Right cardiac atrium (tissue), 5 donors: ENCODE measurements at places on chromosomes 6 and 20. TPM values are rescaled to one million over a fixed set of nuclear protein-coding genes. Genes with fewer than 3 reads are reported as not detected.

DNA sequence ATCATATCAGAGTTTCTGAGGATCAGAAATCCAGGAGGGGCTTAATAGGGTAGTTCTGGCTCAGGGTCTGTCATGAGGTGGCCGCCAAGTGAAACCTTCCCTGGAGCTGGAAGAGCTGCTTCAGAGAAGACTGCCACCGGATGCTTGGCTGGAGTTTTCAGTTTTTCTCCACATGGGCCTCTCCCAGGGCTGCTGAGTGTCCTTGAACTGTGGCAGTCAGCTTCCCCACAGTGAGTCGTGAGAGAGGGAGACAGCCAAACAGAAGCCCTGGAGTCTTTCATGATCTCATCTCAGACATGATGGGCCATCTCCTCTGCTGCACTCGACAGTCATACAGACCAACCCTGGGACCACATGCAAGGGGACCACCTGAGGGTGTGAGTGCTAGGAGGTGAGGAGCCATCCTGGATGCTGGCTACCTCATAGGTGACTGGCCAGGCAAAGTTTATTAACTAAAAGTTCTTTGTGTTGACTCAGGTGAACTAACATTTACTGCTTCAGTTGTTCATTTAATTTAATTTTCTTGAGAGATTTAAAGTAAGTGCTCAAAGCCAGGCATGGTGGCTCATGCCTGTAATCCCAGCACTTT lies 71.5 kb downstream of the SHLD1 start:
- DNase-seq = no peak

DNA sequence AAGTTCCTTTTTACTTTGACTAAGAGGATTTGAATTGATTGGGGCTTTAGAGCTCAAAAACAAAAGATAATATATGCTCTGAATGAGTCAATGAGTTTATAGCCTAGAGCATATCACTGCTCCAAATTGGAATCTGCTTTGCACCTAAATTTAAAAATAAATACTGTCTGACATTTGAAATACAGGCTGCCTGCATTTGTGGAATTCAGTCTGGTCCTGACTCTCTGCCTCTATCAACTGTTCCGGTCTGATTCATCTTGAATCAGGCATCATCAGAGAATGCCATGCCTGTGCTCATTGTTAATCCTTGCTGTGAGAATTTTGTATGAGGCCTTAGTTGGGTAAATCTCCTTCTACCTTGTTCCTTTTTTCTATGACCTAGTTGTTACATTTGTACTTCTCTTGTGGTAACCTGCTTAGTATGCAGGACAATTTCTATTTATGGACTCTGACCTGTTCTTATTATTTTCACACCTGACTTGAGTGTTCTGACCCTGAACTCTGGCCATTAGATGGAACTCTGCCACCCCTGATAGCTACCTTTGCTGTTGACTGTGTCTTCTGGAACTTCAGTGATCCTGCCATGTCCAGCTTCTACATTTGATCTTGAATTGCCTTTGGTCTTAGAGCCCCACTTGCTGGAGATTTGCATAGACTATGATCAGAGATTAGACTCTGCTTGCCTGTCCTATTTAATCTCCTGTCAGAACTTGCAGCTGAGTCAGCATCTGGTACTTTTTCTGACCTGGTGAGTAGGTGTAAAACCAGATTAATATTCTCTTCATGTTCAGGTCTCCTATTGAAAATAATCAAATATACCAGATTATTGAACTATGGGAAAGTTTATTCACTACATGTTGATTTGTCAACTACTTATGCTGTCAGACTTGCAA lies 442.7 kb upstream of the HS3ST5 start:
- no peak for DNase-seq

GRCh38 chr6:150813993-150814359 lies 51.5 kb upstream of the MTHFD1L start:
- no peak for DNase-seq

GRCh38 chr6:12761376-12762115 lies 45.0 kb downstream of the PHACTR1 start:
- DNase-seq = no peak

GRCh38 chr6:43113431-43114260 lies 37.5 kb downstream of the PTK7 start:
- DNase-seq = no peak

DNA sequence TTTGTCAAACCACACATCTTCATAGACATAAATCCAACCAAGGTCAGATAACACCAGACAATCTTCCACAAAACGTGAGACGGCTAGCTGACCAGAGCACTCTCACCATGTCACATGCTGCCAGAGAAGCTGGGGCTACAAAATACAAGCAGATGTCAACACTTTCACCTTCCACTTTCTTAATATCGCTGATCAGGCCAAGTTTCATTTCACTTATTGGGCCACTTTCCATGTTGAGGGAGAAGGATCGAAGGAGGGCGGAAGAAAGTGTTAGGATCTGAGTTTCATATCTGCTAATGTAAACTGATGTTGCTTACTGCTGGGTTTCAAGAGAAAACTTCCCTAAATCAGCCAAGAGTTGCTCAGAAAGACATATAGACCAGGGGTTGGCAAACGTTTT lies 177.0 kb upstream of the PRDM1 start:
- no peak for DNase-seq

Gene PTGIS
- 53.6 TPM for total RNA-seq

- DNase-seq = no peak
Observed at GRCh38 chr6:27608916-27609883, 136.3 kb upstream of the ZNF184 start.

Gene IRF4
- total RNA-seq = 0.46 TPM

Gene MUC22
- total RNA-seq = 0.06 TPM

GRCh38 chr6:132742495-132742894 lies 15.2 kb downstream of the VNN2 start:
- no peak for DNase-seq

GRCh38 chr20:41432746-41433145 lies 66.1 kb upstream of the EMILIN3 start:
- no peak for DNase-seq

Gene TEAD3
- 27.0 TPM for total RNA-seq

DNA sequence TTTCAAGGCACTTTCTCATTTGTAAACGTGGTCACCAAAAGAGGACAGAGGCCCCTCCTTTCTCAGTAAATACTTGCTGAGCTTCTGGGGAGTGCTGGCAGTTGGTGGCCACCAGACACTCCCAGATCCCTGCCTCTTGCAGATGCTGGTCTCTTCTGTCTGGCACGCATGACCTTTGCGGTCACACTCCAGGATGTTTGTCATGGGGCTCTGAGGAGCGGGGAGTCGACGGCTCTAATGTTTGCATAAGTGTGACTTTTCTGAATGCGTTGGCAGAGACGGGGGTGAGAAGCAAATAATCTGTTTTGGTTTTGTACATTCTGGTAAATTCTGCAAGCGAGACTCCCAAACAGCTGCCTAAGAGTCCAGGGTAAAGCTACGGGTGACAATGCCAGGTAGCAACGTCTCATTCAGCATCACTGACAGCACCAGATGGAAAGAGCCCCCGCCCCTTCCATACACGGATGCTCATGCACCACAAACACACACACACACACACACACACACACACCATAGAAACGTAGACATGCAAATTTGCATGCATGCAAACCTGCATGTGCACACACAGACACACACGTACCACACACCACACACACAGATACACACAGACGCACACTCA lies 101.1 kb downstream of the YTHDF1 start:
- peak; percentile 6 for DNase-seq

DNA sequence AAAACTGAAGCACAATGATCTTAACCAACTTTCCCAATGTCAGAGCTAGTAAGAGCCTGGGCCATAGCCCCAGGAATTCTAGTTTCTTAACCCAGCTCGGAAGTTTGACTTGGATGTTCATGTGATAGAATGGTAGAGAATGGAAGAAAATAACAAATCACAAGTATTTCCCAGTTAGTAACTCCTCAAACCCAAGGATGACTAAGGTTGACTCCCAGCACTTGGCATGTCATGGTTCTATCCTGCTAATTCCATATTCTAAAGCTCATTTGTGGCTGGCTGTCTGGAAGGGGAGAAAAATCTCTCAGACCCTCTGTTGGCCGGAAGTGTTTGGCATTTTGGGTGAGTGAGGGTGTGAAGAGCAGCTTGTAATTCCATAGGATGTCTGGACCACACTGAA lies 248.7 kb downstream of the RFPL4B start:
- DNase-seq = no peak

DNA sequence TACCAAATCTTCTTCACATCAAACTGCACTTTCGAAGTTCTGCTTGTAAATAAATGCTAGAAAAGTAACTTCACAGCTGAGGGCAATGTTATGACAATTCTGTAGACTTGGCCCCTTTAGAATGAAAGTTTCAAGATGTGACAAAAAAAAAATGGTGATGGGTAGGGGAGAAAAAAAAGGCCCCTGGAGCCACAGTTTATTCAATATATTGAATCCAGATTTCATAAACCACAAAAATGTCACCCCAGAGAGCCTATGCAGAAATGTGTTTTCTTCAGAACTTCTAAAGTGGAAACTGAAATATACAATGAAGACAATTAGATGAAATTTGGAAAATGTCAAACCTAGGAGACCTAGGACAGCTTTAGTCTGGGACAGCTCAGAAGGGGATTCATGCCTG lies 143.1 kb downstream of the EDN3 start:
- no peak for DNase-seq

Gene AHCY
- total RNA-seq = 64.1 TPM

Gene PAX1
- not detected for total RNA-seq

DNA sequence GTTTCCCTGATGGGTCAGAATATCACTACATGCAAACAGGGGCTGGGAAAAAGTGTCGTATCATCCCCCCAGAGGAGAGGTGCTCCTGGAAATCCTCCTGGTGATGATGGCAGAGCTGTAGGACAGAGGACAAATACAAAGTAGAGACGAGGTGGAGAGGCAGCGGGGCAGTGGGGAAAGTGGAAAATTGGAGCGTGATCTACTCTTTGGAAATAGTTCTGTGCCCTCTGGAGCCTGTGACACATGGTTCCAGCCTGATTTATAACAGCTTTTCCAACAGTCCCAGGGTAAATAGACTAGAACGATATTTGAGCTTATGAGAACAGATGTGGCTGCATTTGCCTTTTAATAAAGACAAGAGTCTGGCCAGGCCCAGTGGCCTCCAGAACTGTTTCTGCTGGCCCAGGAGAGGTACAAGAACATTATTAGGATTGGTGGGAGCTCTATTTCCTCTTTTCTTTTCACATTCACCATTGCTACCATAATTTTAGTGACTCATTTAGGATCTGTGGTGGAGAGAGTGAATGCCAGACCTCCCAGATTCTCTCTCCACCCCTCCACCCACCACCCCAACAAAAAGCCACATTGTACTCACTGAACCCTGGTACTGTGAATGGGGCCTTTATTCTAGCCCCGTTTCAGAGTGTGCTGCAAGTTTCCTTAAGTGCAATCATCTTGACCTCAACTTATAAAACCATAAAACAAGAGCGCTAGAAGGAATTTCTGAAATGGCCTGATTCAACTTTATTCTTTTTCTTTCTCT lies 78.3 kb downstream of the BTBD3 start:
- no peak for DNase-seq

Gene FAM83C
- not detected for total RNA-seq

Gene DPPA5
- total RNA-seq = not detected

Gene MRPS26
- total RNA-seq = 31.5 TPM

DNA sequence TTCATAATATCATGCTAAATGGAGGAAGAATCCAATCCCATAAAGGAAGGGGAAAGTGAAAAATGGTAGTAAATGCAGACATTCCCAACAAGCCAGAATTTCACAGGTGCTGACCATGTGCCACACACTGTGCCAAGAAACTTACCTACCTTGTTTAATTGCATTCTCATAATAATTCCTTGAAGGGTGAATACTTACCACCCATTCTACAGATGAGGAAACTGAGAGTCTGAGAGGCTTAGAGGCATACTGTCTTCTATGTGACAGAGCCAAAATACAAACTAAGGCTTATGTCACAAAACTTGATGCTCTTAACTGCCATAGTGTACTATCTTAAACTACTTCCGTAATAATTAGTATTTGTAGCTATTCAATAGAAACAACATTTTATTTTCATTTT lies 454.7 kb downstream of the UTRN start:
- DNase-seq = no peak
